ENCODE measurements at places on chromosomes 5 and 9.

GRCh38 chr5:123299136-123299535 lies 124.1 kb downstream of the CEP120 start:
- no peak for ATAC-seq

GRCh38 chr5:175892015-175892800 lies 20.8 kb downstream of the CPLX2 start:
- no peak for ATAC-seq

DNA sequence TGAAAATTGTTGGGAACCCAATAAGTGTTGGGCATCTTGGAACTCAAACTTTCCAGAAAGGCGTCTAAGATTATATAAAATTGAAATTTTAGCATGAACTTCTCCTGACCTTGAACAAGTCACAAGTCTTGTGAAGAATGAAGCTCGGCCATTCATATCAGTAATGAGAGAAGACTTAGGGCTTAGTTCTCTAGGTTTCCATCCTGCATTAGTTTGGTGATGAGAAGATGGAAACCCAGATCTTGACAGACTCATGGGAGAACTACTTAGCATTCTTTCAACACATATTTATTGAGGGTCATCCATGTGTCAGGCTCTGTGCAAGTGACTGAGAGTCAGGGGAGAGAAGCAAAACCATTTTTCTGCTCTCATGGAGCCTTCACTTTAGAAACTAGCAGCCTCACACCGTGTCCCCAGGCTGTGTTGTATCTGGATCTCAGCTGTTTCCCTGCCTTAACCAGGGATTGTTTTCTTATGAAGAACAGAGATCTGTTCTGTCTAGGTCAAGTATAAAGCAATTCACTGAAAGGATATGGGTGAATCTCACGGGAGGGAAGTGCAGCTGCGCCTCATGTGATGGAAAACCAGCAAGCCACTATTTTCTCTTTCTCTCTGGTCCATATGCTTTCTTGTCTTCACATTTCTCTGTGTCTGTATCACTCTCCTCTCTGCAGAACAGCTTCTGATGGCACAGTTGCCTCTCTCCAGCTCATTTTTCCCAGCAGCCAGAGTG lies 3.4 kb downstream of the GARNL3 start:
- ATAC-seq = no peak

DNA sequence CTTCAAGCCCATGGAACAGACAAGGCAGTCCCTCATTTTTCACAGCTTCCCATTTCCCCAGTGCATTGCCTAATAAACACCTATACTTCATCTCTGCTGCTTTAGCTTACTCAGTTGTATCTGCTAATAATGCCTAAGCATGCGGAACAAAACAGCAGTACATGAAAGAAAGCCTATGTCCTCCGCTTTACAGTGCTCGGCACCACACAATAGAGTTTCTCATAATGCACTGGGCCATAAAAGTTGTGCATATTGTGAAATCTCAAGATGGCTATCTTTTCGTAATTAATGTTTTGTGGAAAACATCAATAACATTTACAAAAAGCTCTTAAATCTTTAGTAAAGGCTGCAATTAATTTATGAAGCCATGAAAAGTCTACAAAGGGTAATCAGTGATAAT lies 69.3 kb downstream of the DENND1A start:
- no peak for ATAC-seq

DNA sequence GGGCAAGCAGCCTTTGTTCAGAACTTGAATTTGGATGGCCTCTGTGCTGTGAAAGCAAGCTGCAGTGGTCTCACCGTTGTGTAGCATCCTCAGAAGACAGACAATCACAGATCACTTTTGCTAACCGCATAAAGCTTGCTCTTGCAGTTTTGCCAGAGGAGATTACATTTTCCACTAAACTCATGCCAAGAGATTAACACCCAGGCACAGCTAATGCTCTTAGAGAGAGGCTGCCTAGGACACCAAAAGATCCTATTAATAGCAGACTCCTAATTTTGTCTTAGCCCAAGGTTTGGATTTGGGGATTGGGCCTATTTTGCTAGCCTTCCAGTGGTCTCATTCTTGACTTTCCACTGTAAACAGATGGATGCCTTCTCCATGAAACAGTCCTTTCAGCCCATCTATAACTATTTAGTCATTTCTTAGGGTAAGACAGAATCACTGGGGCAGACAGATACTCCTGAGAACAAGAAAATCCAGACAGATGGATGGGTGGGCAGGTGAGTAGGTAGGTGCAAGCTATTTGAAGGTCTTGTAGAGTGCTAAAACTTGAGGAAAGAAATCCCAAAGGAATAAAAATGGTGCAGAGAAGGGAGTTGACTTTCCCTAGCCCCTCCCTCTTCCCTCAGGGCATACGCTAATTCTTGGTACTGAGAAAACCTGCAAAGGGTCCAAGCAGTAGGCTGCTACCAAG lies 506.2 kb downstream of the SPOCK1 start:
- ATAC-seq = no peak

Measured in esophagus mucosa (tissue), 1 donor.